Renal cortex interstitium (tissue), 15 donors: ENCODE measurements at places on chromosomes 7 and 10. TPM values are rescaled to one million over a fixed set of nuclear protein-coding genes. Genes with fewer than 3 reads are reported as not detected.

GRCh38 chr7:80307227-80307856, 172.7 kb downstream of the GNAI1 start:
- DNase-seq: no peak

PHYHIPL gene
- polyA plus RNA-seq: 16.4 TPM

- DNase-seq: no peak
Measured at GRCh38 chr7:74430961-74431466, 22.7 kb upstream of the GTF2IRD1 start.

GRCh38 chr7:104891949-104892348, 122.1 kb upstream of the KMT2E start:
- no peak for DNase-seq

TSPAN12 gene
- 176 TPM for polyA plus RNA-seq

DNA sequence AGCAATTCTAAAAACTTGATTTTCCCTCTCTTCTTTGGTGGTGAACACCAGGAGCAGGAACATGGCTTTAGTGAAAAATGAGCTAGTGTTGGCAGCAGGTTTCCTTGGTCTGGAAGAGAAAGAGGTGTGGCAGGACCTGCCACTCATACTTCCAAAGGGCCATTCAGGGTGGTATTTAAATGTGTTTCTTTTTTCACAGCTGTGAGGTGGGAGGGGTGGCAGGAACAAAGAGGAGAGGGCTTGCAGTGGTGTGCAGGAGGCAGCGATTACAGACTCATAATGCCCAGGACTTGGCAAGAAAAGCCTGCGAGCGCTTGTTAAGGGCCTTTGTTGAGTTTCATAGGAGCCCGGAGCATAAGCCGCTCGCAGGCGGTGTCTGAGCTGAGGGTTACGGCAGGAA, 36.8 kb downstream of the WIPF3 start:
- DNase-seq: no peak

GRCh38 chr7:11786186-11786585, 45.8 kb downstream of the THSD7A start:
- no peak for DNase-seq

DNA sequence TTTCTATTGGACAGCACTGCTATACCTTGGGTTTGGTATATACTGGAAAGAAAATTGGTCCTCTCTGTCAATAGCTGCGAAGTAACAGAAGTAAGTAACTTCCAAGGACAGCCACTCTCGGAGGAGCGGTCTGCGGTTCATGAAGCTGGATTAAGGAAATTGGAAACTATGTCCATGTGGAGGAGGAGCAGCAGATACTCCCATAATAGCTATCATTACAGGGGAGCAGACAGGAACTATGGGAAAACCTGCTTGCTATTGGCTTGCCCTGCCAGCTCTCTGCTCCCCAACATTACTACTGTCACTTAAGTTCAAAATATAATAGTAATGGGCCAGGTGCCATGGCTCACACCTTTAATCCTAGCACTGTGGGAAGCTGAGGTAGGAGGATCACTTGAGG, 83.9 kb upstream of the TRIL start:
- no peak for DNase-seq

ARL3 gene
- 31.5 TPM for polyA plus RNA-seq

DNA sequence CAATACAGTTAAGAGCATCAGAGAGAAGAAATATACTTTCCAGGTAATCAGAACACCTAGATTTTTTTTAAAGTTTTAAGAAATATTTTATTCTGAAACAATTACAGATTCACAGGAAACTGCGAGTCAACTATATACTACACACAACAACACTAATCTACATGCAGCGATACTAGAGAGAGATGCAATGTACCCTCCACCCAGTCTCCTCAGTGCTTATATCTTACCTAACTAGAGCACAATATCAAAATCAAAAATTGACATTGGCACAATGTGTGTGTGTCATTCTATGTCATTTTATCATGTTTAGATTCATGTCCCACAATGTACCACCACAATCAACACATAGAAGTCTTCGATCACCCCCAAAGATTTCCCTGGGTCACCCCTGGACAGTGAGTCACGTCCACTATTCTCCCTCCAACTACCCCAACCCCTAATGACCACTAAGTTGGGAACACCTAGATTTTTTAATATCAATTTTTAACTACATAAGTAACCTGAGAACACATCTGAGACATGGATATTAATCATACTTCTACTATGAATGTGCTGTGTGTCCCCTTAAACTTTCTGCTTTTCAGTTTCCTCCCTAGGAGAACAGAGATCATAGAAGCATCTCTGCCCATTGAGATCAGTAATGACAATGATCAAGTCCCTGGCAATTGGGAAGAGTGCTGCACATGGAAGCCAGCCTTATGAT, 86.5 kb downstream of the GSAP start:
- DNase-seq: no peak

CC2D2B gene
- polyA plus RNA-seq: 2.4 TPM

- no peak for DNase-seq
Measured at GRCh38 chr7:94276795-94277194, 117.9 kb upstream of the COL1A2 start.

PTPRE gene
- 5.6 TPM for polyA plus RNA-seq

- no peak for DNase-seq
Measured at GRCh38 chr7:259191-259505, 30.8 kb upstream of the FOXL3 start.

CNNM1 gene
- polyA plus RNA-seq: 2.1 TPM

GRCh38 chr10:81708929-81709328, 166.1 kb upstream of the NRG3 start:
- no peak for DNase-seq

ZSCAN25 gene
- 21.0 TPM for polyA plus RNA-seq

DNA sequence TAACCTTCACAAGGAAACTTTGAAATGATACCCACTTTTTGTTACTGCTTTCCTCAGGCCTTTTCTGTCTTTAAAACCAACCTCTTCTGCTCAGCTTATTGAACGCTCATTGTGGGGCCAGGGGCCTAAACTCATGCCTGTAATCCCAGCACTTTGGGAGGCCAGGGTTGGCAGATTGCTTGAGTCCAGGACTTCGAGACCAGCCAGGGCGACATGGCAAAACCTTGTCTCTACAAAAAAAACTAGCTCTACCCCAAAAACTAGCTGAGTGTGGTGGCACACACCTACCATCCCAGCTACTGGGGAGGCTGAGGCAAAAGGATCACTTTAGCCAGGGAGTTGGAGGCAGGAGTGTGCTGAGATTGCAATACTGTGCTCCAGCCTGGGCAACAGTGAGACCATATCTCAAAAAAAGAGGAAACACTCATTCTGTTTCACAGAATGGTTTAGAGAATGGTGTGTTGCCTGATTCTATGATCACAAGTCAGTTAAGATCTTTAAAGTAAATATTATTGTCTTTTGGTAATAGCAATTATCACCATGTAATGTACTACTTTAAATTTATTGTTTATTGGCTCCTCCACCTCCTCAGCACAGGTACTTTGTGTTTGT, 51.1 kb downstream of the KCTD7 start:
- DNase-seq: no peak

NRCAM gene
- 20.0 TPM for polyA plus RNA-seq

FOXI2 gene
- polyA plus RNA-seq: 1.1 TPM

DNA sequence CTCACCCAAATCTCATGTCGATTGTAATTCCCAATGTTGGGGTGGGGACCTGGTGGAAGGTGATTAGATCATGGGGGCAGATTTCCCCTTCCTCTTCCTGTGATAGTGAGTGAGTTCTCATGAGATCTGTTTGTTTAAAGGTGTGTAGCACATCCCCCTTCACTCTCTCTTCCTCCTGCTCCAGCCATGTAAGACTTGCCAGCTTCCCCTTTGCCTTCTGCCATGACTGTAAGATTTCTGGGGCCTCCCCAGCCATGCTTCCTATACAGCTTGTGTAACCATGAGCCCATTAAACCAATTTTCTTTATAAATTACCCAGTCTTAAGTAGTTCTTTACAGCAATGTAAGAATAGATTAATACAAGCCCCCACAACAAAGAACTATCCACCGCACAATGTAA, 109.9 kb upstream of the JAZF1 start:
- DNase-seq: no peak

PRSS37 gene
- 0.30 TPM for polyA plus RNA-seq

ESYT2 gene
- 93.3 TPM for polyA plus RNA-seq
